ENCODE measurements at places on chromosomes 3 and 15.

DNA sequence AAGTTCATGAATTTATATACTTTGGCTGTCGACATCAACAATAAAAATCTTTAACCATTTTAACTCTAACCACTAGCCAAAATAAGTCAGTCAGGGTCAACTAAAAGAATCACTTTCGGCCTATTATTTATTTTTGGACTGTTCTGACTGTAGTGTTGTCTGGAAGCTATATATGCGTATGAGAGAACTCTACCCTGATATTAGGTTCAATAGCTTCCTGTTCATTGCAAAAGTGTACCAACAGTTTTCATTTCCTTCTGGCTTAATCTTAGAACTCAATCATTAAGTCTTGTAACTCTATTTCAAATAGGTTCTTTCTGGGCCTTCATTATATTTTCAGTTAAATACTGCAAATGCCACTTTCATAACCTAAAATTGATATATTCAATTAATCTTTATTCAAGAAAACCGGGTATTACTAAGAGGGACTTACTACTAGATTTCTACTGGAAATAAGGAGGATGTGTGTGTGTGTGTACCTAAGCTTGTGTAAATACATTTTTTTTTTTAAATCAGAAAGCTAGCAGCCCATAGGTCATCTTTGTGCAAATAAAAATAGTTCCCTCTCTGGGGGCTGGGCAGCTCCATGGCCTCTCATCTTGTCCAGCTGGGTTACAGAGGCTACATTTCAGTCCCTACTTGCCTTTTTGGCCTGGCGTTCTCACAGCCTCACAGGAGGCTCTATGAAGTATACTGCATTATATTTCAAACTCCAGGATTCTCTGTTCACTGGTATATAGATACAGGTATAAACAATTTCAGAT, 5.8 kb downstream of the SERPINI2 start:
- H3K27me3 ChIP-seq = no peaks in the 10 kb centered on the region
- no peak for DNase-seq
- no peak overlapping the region for H3K4me3 ChIP-seq
- no peaks in the 10 kb centered on the region for H3K36me3 ChIP-seq
- H3K27ac ChIP-seq = no peak overlapping the region

DNA sequence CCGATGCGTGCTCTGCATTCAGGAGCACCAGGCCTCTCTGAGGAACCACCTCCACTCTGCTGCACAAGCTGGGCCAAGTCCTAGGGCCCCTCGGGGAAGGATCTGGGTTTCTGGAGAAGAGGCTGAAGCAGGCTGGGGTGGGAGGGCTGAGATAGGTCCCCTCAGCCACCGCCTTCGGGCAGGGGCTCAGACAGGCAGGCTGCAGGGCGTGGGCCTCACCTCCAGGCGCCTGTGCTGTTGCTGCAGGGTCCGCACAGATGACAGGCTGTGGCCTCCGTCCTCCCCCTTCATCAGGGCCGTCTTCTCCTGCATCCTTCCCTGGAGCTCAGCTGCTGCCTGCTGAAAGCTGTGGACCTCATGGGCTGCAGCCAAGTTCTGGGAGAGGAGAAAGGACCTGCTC, 15.2 kb downstream of the PLA2G4B start:
- H3K27ac ChIP-seq = no peak overlapping the region
- DNase-seq = no peak
- no peaks in the 10 kb centered on the region for H3K27me3 ChIP-seq
- no peaks in the 10 kb centered on the region for H3K4me1 ChIP-seq
- peaks cover 7% of the 10 kb centered on the region for H3K36me3 ChIP-seq

- H3K4me1 ChIP-seq = no peaks in the 10 kb centered on the region
- no peaks in the 10 kb centered on the region for H3K27me3 ChIP-seq
- H3K4me3 ChIP-seq = no peak overlapping the region
- DNase-seq = no peak
- H3K36me3 ChIP-seq = peaks cover 2% of the 10 kb centered on the region
These were observed 804.1 kb upstream of the LMCD1 start for GRCh38 chr3:7697548-7697947.

GRCh38 chr15:36903195-36903594, 197.2 kb downstream of the MEIS2 start:
- H3K27ac ChIP-seq = no peak overlapping the region
- H3K27me3 ChIP-seq = peaks cover under 1% of the 10 kb centered on the region
- H3K36me3 ChIP-seq = no peaks in the 10 kb centered on the region
- H3K4me1 ChIP-seq = no peaks in the 10 kb centered on the region

GRCh38 chr3:55911266-55911665, 424.2 kb upstream of the WNT5A start:
- H3K4me1 ChIP-seq = no peaks in the 10 kb centered on the region
- no peak for DNase-seq
- H3K27me3 ChIP-seq = no peaks in the 10 kb centered on the region
- no peak overlapping the region for H3K4me3 ChIP-seq
- no peaks in the 10 kb centered on the region for H3K36me3 ChIP-seq
- H3K27ac ChIP-seq = no peak overlapping the region

GRCh38 chr3:118808723-118809122, 225.9 kb downstream of the IGSF11 start:
- no peak for DNase-seq
- H3K27ac ChIP-seq = no peak overlapping the region
- H3K36me3 ChIP-seq = no peaks in the 10 kb centered on the region
- peaks cover 19% of the 10 kb centered on the region for H3K27me3 ChIP-seq

- H3K36me3 ChIP-seq = peaks cover 8% of the 10 kb centered on the region
- H3K27ac ChIP-seq = no peak overlapping the region
- no peak overlapping the region for H3K4me3 ChIP-seq
- H3K27me3 ChIP-seq = no peaks in the 10 kb centered on the region
- DNase-seq = no peak
These were observed 107.6 kb upstream of the FGF7 start for GRCh38 chr15:49315391-49315823.

DNA sequence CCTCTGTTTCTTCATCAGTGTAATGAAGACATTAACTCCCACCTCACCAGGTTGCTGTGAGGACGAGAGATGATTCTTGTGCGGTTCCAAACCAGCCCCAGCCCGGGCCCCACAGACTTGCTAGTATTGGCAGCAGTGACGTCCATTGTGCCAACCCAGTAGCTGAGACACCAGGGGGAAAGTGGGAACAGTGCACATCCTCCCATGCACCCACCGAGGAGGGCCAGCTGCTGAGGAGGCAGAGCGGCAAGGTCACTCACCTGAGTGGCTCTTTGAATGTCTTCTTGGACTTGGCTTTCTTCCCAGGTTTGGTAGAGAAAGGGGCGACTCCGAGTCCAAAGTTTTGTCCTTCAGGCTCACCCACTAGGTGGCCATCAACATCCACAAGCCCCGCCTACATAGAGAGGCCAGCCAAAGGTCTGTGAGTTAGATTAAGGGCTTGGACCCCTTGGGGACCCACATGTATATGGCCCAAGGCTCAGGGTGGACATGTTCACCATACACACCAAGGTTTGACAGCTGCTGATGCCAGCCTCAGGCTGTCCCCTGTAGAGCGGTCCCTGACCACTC, 38.0 kb downstream of the KIF9 start:
- H3K36me3 ChIP-seq = no peaks in the 10 kb centered on the region
- H3K4me1 ChIP-seq = no peaks in the 10 kb centered on the region

- no peaks in the 10 kb centered on the region for H3K27me3 ChIP-seq
- no peak overlapping the region for H3K4me3 ChIP-seq
- H3K36me3 ChIP-seq = peaks cover 10% of the 10 kb centered on the region
These were observed 50.7 kb downstream of the SLC41A3 start for GRCh38 chr3:126033051-126033745.

- H3K27me3 ChIP-seq = no peaks in the 10 kb centered on the region
- DNase-seq = no peak
- no peak overlapping the region for H3K27ac ChIP-seq
- H3K4me3 ChIP-seq = no peak overlapping the region
These were observed 30.6 kb downstream of the PLCH1 start for GRCh38 chr3:155714295-155714718.

- H3K27me3 ChIP-seq = peaks cover 31% of the 10 kb centered on the region
- H3K36me3 ChIP-seq = peaks cover 3% of the 10 kb centered on the region
- no peak overlapping the region for H3K4me3 ChIP-seq
- H3K4me1 ChIP-seq = no peaks in the 10 kb centered on the region
- no peak for DNase-seq
- no peak overlapping the region for H3K27ac ChIP-seq
These were observed 37.4 kb upstream of the MRPL3 start for GRCh38 chr3:131540143-131540542.

DNA sequence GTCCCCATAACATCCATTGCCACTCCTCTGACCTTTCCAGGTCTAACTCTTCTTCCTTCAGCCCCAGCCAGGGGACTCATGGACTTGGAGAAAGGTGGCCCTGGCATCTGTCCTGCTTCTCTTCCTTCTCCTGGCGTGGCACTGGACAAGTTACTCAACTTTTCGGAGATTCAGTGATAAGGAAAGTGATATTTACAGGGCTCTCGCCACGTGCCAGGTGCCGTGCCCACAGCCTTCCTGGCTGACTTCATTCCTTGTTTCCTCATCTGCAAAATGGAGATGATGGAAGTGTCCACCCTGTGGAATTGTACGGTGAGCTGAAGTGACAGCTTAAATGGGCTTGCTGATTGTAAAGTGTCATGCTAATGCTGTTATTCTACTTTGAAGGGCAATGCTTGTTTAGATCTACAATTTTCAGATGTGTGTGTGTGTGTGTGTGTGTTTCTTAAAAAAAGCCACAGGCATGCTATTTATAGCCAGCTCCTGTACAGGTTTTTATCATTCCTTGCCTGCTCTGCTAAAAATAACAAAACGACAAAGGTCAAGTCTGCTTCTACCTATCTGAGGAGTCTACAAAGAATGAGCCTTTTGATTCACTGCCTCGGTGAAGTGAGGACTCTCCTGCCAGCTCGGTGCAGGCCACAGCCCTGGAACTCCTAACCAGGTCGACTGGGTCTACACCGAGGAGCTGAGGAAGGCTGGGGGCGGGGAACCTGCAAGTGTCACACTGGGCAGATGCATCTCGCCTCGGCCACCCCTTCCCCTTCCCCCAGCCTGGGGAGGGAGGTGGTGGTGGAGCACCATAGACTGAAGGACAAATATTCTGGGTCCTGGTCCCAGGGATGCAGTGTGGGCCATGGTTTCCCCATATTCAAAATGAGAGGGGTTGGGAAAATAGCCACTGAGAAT, 11.4 kb upstream of the ATP2B2 start:
- H3K4me1 ChIP-seq = no peaks in the 10 kb centered on the region
- DNase-seq = no peak
- H3K27ac ChIP-seq = no peak overlapping the region
- no peak overlapping the region for H3K4me3 ChIP-seq

- no peak overlapping the region for H3K4me3 ChIP-seq
- H3K27ac ChIP-seq = no peak overlapping the region
- no peaks in the 10 kb centered on the region for H3K36me3 ChIP-seq
- peaks cover 44% of the 10 kb centered on the region for H3K27me3 ChIP-seq
- no peak for DNase-seq
These were observed 327.1 kb downstream of the SATB1 start for GRCh38 chr3:18097989-18098388.

GRCh38 chr3:87696124-87697013, 362.4 kb downstream of the CGGBP1 start:
- H3K27me3 ChIP-seq = no peaks in the 10 kb centered on the region
- H3K4me1 ChIP-seq = no peaks in the 10 kb centered on the region
- DNase-seq = no peak
- no peak overlapping the region for H3K4me3 ChIP-seq

DNA sequence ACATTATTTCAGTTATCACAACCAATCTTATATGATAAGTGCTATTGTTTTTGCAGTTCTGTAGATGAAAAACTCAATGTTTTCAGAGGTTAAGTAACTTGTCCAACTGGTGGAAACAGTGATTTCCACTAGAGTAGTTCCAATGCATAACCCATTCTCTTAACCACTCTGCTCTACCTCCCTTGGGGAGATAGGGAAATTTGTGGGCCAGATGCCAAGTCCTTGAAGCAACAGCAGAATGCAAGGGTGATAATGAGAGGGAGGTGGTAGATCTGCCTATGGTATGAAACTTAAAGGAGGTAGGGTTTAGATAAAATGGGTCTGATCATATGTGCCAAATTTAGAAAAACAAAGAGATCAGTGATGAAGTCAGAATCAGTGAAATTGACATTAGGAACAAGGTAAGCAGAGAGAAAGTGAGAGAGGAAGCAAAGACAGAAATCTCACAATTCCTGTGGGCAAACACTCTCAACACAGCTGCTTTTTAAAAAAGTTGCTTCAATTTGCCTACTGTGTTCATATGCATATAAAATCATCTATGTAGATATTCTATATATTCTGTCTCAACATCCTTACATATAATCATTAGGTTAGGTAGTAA, 50.5 kb upstream of the UBP1 start:
- no peaks in the 10 kb centered on the region for H3K27me3 ChIP-seq
- DNase-seq = no peak
- no peak overlapping the region for H3K4me3 ChIP-seq
- no peaks in the 10 kb centered on the region for H3K4me1 ChIP-seq
- H3K27ac ChIP-seq = peak overlapping the region; percentile 49

DNA sequence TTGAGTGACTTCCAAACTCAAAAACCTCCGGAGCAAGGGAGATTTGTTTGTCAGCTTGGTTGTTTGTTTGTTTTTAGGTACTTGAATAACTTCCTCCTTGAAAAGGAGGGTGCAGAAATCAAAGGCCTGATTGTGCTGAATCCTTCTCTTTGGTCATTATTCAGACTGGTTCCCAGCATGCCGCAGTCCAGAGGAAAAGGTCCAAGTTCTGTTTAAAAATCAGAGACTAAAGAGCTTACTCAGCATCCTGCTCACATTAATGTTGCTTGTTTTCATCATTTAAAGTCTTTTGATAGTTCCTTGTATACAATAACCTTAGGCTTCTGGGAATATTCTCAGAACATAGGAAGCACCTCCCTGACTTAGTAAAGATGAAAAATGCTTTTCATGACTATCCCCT, 982 bp upstream of the SCG3 start:
- H3K4me1 ChIP-seq = no peaks in the 10 kb centered on the region
- H3K27ac ChIP-seq = no peak overlapping the region
- H3K36me3 ChIP-seq = no peaks in the 10 kb centered on the region
- no peak for DNase-seq
- no peak overlapping the region for H3K4me3 ChIP-seq
- H3K27me3 ChIP-seq = peaks cover 68% of the 10 kb centered on the region

- peaks cover 6% of the 10 kb centered on the region for H3K36me3 ChIP-seq
- no peaks in the 10 kb centered on the region for H3K27me3 ChIP-seq
- H3K4me1 ChIP-seq = peaks cover 17% of the 10 kb centered on the region
These were observed 26.2 kb upstream of the C3orf38 start for GRCh38 chr3:88123526-88123925.
